ENCODE measurements at places on chromosomes 4 and X.

- no peak for DNase-seq
Measured at GRCh38 chr4:150439451-150439933, 142.5 kb upstream of the MAB21L2 start.

GRCh38 chrX:20980426-20980825 lies 393.8 kb upstream of the CNKSR2 start:
- no peak for DNase-seq

- DNase-seq, result no peak
Measured at GRCh38 chr4:54566608-54567007, 91.1 kb upstream of the KIT start.

GRCh38 chr4:130545171-130545570 lies 1449.2 kb downstream of the C4orf33 start:
- no peak for DNase-seq

DNA sequence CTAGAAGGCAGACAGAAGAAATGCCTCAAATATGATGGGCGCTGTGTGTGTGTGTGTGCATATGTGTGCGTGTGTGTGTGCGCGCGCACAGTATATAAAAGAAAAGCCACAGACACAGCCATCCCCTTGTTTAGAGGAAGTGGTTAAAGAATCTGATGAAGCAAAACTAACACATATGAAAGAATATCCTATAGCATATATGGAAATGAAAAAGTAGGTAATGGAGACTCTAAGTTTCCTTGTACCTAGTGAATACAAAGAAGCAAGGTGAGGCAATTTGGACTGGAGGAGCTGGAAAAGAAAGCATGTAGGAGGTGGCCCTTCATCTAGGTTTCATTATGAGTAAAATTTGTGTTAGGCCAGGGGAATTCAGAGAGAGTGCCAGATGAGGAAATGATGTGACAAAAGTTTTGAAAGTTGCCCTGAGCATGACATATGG lies 58.6 kb upstream of the MCF2 start:
- DNase-seq, result peak; percentile 1

DNA sequence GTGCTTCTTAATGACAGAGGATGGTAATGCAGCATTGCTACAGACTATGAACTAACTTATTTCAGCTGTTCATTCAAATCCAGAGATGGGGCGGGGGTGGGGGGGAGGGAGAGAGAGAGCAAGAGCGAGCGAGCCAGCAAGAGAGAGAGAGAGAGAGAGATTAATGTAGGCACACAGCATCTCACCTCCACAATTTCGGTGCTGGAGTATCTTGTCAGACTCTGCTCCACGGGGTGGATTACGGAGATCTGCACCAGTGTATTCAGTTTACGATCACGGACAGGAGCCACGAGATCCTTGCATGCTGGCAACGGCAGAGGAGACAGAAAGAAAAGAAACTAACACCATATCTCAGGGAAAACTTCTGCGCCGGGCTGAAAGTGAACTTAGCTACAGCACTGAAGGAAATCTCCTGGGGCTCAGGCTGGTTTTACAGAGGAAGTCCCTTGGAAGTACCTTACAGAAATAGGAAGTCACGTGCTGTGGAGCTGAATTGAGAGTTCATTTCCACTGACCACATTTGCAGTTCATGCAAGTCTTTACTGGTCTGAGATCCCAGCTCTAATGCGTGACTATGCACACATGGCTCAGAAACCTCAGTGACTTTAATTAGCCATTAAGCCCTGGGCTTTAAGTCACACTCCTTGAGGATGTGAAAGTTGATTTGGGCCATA lies 440.9 kb downstream of the INPP4B start:
- DNase-seq, result peak; percentile 38

DNA sequence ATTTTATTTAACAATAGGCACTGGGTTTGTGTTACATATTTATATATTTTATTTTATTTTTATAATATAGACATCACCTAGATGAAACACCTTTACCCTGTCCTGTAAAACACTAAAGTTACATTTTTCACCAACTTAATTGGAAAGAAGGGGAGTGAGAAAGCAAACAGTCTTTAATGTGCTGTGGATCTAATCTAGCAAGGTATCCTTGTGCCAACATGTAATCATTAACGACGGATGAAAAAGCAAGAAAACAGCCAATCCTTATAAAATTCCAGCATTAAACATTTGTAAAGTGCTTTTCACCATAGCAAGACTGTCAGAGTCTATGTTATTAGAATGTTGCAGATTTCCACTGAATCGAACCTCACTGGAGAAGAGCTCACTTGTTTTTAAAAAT lies 92.7 kb downstream of the HHIP start:
- DNase-seq, result no peak

DNA sequence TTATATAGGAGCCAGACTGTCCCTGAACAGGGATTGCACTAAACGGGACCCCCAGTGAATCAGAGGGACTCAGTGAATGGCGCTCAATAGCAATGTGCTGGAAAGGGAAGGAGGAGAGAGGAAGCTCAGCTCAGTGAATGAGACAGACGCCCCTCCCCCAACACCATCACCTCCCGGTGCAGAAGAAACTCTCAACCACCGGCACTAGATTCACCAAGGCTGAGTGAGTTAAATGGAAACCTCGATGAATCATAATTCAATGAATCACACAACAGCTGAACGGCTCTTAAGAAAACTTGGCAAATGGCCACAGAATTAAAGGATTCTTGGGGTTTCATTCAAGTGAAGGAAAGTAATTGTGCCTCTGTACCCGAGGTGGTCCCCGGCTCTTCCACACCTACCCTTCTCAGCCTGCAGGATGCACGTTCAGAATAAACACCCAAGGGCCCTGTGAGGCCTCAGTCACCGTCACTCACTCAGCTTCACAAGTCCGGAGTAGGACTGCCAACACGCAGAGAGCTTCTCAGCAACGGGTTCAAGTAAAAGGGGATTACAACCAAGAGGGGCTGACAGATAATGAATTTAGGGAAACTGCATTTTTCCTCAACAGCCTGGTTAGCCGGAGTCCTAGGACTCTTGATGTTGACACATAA lies 29.3 kb downstream of the CRMP1 start:
- no peak for DNase-seq

DNA sequence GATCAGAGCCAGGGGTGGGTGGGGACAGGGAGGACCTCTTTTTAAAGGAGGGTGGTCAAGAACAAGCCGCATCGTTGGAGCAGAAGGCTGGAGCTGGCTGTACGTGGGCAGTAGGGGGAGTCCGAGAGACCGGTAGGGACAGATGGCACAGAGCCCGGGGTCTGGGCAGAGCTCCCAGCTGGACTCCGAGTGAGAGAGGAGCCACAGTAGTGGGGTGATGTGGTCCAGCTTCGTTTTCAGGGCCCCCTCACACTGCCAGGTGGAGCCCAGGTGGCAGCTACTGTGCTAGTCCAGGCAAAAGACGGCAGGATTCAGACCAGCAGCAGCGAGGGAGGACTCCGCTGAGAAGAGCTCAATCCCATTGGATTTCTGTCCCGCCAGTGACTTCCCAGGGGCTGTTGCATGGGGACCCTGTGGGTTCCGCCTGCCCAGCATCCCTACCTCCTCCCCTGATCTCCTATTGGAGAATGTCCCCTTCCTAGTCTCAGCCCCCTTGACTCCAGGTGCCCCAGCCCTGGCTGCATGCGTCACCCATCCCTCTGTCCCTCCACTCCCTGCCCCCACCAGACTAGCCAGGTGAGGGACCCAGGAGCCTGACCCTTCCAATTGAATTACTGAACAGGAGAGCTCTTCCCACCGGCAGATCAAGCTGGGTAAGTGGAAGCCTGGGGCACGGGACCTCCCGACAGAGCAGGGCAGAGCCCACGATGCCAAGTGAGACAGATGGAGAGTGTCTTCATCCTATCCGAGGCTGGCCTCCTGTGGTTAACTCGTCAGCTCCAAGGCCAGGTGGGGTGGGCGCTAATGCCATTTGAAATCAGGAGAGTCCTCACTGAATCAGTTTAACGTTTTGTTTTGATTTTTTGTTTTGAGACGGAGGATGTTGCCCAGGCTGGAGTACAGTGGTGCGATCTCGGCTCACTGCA lies 2.9 kb downstream of the ARHGAP4 start:
- DNase-seq, result no peak

DNA sequence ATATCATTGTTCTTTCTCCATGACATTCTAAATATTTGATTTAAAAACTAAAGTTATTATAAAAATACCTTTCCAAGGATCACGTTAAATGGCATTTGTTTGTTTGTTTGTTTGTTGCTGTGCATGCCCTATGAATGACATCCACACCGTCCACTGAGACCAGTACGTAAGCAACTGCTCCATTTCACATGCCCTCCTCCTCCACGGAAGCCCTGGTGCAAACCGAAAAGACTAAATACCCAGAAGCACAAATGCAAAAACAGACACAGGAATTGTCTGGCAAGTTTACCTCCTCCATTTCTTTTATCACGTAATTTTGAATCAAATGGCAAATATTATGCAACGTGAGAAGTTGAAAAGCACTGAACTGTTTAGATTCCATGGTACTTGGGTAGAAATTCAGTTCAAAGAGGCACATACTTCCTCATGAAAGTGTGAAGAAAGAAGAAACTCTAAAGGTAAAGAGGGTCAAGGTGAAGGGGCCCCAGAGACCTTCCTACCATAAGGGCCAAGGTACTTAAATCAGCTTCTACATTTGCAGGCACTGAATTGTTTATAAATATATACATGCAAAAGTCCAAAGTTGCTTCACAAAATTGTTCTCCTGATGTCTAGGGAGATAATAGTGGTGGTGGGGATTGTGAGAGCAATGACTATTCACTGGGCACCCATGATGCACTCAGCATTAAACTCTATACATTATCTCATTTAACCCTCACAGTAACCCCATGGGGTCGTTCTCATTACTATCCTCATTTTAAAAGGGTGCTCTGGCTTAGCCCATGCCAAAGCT lies 23.4 kb downstream of the IRF2 start:
- no peak for DNase-seq

DNA sequence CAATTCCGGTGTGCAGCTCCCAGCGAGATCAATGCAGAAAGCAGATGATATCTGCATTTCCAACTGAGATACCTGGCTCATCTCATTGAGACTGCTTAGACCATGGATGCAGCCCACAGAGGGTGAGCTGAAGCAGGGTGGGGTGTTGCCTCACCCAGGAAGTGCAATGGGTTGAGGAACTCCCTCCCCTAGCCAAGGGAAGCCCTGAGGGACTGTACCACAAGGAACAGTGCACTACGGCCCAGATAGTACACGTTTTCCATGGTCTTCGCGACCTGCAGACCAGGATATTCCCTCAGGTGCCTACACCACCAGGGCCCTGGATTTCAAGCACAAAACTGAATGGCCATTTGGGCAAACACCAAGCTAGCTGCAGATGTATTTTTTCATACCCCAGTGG lies 150.0 kb downstream of the TET2 start:
- no peak for DNase-seq

DNA sequence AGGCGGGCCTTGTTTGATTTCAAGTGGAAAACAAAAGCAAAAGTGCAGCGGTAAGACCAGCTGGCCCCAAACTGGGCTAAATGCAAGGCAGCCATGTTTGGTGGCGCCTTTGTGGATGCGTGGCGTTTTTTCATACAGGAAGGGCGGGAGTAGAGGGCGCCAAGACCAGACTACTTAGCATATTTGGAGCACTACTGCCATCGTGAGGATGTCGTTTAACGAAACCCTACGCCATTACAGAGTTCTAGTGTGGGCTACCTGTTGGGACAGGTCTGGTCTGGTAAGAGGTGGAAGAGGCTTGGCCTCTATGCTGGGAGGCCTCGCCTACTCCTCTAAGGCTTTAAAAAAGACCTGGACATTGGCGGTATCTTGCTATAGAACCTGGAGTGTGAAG lies 230.7 kb upstream of the STK26 start:
- DNase-seq, result peak; percentile 87

- DNase-seq, result no peak
Measured at GRCh38 chrX:150688911-150689451, 4.2 kb upstream of the MTMR1 start.

DNA sequence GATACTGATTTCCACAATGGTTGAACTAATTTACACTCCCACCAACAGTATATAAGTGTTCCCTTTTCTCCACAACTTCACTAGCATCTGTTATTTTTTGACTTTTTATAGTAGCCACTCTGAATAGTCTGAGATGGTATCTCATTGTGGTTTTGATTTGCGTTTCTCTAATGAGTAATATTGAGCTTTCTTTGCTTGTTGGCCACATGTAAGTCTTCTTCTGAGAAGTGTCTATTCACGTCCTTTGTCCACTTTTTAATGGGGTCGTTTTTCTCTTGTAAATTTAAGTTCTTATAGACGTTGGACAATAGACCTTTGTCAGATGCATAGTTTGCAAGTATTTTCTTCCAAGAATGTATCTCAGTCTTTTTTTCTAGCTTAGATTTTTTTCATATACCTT lies 10.0 kb downstream of the FBXW7 start:
- DNase-seq, result no peak

- no peak for DNase-seq
Measured at GRCh38 chrX:110791071-110791470, 4.5 kb downstream of the CHRDL1 start.

DNA sequence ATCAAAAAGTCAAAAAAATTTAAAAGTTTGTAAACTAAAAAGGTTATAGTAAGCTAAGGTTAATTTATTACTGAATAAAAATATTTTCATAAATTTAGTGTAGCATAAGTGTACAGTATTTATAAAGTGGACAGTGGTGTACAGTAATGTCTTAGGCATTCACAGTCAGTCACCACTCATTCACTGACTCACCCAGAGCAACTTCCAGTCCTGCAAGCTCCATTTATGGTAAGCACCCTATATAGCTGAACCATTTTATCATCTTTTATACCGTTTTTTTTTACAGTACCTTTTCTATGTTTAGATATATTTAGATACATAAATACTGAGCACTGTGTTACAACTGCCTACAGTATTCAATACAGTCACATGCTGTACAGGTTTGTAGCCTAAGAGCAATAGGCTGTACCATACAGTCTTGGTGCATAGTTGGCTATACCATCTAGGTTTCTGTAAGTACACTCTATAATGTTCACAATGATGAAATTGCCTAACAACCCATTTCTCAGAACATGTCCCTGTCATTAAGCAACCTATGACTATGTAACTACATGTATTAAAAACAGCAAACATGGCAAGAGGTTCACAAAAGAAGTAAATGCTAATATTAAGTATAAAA lies 18.6 kb downstream of the ACSL4 start:
- DNase-seq, result no peak

DNA sequence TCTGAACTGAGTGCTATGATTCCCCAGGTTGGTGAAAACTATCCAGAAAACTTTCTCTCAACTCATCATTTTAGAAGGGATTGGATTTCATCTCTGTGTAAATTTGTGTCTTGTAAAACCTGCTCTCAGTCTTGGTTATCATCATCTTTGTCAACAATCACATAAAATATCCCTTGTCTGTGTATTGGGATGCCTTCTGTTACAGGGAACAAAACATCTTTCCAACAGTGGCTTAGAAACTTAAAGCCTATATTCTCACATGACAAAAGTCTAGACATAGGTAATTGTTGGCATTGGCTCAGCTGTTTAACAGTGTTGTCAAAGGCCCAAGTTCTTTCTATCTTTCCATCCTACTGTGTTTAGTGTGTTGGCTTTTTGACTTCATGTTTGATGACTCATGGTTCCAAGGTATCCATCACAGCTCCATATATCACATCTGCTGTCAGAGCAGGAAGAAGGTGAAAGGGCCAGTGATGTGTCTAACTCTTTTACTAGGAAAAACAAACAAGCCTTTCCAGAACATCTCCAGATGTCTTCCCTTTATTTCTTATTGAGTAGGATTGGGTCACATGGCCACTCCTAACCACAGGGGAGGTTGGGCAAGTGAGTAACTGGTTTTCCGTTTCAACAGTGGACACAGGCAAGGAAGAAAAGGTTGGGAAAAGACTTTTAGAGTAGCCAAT lies 65.0 kb downstream of the PHEX start:
- DNase-seq, result no peak

- DNase-seq, result no peak
Measured at GRCh38 chr4:76498550-76498949, 63.5 kb downstream of the SHROOM3 start.
